ENCODE measurements at places on chromosomes 5 and 9. TPM values are rescaled to one million over a fixed set of nuclear protein-coding genes. Genes with fewer than 3 reads are reported as not detected.

The PTGS1 gene
- total RNA-seq = 0.23 TPM

The DENND4C gene
- 20.4 TPM for total RNA-seq

The PCDHB5 gene
- total RNA-seq = 8.7 TPM

The BTNL8 gene
- not detected for total RNA-seq

The EXD3 gene
- total RNA-seq = 8.5 TPM

The CDX1 gene
- 0.50 TPM for total RNA-seq

The ST8SIA4 gene
- 0.59 TPM for total RNA-seq

The C9orf72 gene
- 2.3 TPM for total RNA-seq

The MARCHF3 gene
- total RNA-seq = 16.5 TPM

The HABP4 gene
- 18.1 TPM for total RNA-seq

DNA sequence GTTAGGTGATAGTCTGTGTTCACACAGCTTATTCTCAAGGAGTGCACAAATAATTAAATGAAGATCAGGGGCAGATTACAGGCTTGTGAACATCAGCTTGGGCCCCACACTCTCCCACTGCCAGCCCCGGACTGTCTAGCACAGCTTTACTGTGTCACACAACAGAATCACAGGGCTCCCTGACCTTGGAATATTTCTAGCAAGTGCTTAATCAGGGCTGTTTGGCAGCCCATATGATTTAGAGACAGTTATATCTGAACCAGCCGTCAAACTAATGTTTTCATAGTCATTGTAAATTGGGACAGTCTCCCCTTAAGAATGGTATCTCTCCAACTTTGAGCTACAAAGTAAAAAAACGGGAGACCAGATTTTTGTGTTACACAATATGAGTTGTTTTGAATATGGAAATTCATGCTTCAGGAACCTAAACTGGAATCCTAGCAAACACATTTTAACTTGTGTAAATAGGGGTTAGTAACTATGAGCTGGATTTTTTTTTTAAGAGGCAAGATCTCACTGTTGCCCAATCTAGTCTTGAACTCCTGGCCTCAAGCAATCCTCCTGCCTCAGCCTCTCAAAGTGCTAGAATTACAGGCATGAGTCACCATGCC is 517.6 kb downstream of the BNC2 start:
- no peak for DNase-seq
- H3K27me3 ChIP-seq = no peaks in the 10 kb centered on the region
- no peak overlapping the region for H3K27ac ChIP-seq
- no peak overlapping the region for H3K4me3 ChIP-seq
- no peaks in the 10 kb centered on the region for H3K36me3 ChIP-seq
- no peaks in the 10 kb centered on the region for H3K4me1 ChIP-seq

GRCh38 chr5:133159543-133159942 is 107.7 kb downstream of the HSPA4 start:
- H3K36me3 ChIP-seq = no peaks in the 10 kb centered on the region
- DNase-seq = no peak
- H3K4me3 ChIP-seq = no peak overlapping the region
- H3K4me1 ChIP-seq = no peaks in the 10 kb centered on the region
- no peak overlapping the region for H3K27ac ChIP-seq

DNA sequence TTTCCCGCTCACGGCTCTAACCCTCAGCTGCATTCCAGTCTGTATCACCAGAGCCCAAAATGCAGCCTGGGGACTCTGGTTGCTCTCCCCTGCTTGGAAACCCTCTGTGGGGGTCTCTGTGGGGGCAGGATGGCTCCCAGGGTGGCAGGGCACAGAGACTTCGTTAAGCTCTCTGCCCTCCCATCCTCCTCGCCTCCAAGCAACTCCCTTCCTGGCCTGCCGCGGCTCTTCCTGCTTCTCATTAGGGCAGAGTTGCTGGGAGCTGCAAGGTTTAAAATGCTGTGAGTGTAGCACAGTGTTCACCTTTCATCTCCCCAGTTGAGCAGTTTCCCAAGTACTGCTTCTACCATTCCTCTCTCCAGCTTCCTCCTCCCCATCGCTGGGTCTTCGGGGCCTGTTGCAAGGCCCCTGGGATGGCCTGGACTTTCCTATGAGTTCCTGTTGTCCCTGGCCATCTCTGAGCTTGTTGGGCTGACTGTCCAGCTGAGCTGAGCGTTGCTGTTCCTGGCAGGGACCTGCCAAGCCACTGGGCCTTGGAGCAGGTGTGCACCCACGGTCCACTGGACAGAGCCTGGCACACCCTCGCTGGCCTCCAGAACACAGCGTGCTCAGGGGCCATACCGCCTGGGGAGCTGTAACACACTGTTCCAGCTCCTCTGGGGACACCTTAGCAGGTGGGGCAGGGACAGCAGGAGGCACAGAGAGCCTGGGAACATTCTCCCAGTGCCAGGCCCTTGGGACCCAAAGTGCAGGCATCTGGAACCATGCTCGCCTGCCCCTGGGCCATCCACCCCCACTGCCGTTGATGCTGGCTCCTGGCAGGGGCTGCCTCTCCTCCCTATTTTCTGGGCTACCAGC is 188.4 kb downstream of the C9orf50 start:
- H3K4me1 ChIP-seq = peaks cover 7% of the 10 kb centered on the region
- no peak overlapping the region for H3K27ac ChIP-seq

DNA sequence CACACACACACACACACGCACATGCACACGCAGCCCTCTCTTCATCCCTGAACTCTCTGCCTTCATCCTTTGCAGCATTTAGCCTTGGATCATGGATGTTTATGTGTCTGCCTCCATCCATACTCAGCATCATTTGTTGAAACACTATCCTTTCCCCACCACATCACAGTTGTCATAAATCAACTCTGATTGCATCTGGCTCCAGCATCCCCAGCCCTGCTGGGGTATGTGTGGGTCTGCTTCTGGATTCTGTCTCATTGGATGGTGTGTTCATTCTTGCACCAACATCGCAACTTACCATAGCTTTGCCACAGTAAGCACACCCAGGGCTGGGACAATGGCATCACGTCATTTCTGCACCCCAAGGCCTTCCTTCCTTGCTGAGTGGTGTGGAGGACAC is 175.4 kb downstream of the RGS3 start:
- H3K27ac ChIP-seq = no peak overlapping the region
- no peak overlapping the region for H3K4me3 ChIP-seq
- H3K27me3 ChIP-seq = no peaks in the 10 kb centered on the region

DNA sequence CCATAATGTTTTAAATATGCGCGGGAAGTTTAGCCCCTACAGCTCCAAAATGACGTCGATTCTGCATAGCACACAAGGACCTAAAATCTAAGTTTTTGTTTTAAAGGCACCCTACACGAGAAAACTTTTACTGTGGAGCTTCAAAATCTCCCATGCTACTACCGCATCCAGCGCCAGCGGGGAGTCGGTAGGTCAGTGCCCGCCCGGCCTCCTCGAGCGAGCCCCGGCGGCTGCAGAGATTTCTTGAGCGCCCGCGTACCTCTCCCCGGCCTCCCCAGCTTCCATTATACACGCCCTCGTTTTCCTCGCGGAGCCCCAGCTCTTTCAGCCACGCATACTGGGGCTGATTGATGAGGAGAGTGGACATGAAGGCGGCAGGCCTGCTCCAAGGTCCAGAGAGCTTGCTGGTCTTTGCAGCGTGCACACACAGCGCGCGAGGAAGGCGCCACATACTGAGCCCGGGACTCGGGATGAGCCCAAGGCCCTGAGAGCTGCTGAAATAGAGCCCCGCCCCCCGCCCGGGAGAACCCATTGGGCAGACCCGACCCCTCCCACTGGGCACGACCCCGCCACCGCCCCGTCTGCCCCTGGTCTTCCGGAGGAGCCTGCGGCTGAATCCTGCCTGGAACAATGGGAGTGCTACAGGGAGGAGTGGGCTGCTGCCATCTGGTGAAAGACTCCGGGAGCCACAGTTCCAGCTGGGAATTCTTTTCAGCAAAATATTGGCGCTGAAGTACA is at the start of gene ALDH7A1:
TSS of gene ALDH7A1 (minus strand) at position 472 of the 738 bp plus-strand sequence. CDS start at position 451, 21 bp downstream.
- peak within 1 kb of the TSS; percentile 74 for H3K4me3 ChIP-seq
- peak; percentile 90 for DNase-seq
- H3K36me3 ChIP-seq = peaks cover 6% of the 10 kb centered on the region
- H3K27ac ChIP-seq = peak within 1 kb of the TSS; percentile 68

- H3K27ac ChIP-seq = no peak overlapping the region
- no peak for DNase-seq
- H3K27me3 ChIP-seq = no peaks in the 10 kb centered on the region
- no peak overlapping the region for H3K4me3 ChIP-seq
- H3K36me3 ChIP-seq = no peaks in the 10 kb centered on the region
These were observed 29.6 kb downstream of the NOTCH1 start for GRCh38 chr9:136516191-136516654.

GRCh38 chr5:10689391-10690081 is 71.5 kb downstream of the DAP start:
- H3K36me3 ChIP-seq = peaks cover 4% of the 10 kb centered on the region
- no peak overlapping the region for H3K4me3 ChIP-seq
- peak overlapping the region; percentile 93 for H3K27ac ChIP-seq
- peak; percentile 53 for DNase-seq
- H3K27me3 ChIP-seq = no peaks in the 10 kb centered on the region

GRCh38 chr9:135163023-135163780 is 75.7 kb downstream of the OLFM1 start:
- no peaks in the 10 kb centered on the region for H3K4me1 ChIP-seq
- no peaks in the 10 kb centered on the region for H3K36me3 ChIP-seq
- no peaks in the 10 kb centered on the region for H3K27me3 ChIP-seq

DNA sequence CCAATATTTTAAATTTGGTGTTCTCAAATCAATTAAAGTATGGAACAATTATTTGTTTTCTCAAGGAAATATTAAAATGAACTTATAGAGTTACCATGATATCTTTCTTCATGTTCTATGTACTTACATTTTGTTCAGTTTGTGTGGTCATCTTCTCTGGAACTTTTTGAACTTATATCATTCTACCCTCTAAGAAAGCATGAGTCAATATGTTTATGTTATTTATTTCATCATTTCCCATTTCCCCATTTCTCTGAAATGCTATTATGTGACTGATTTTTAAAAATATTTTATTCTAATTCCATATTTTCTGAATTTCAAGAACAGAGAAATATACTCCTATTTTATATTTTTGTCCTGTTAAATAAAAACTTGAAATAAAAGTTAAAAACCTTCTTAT is 123.5 kb upstream of the ACOT12 start:
- no peak for DNase-seq
- H3K4me1 ChIP-seq = no peaks in the 10 kb centered on the region
- H3K36me3 ChIP-seq = no peaks in the 10 kb centered on the region
- H3K27me3 ChIP-seq = no peaks in the 10 kb centered on the region

DNA sequence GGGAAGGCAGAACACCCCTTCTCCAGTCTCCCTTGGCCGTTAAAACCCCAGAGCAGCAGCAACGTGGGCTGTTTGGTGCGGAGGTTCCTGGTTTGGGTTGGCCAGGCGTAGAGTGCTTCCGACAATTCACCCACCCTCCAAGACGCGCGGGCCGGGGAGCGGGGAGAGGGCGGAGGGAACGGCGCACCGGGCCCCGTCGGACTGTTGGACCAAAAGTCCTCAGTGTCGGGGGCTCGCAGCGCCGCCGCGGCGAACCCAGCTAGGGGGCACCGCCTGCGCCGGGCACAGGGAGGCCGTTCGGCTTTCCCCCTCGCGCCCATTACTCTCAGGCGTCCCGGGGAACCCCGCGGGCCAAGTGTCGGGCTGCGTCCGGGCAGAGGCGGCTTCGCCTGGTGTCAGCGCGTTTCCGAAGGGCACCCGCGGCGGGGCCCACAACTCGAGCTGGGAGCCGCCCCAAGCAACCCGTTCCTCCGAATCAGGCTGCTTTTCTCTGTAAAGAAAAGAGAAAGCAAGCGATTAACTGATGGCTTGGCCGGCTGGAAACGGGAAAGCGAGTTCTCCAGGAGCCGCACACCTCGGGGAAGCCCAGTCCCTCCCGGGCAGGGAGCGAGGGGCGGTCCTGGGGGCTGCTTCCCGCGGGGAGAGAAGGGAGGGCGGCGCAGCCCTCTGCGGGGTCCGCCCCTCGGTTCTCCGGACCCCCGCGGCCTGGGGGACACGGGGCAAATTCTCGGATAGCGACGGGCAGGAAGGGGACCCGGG is 145.5 kb downstream of the ERCC6L2 start:
- H3K36me3 ChIP-seq = no peaks in the 10 kb centered on the region
- peaks cover 50% of the 10 kb centered on the region for H3K27me3 ChIP-seq
- no peak for DNase-seq
- no peak overlapping the region for H3K27ac ChIP-seq

DNA sequence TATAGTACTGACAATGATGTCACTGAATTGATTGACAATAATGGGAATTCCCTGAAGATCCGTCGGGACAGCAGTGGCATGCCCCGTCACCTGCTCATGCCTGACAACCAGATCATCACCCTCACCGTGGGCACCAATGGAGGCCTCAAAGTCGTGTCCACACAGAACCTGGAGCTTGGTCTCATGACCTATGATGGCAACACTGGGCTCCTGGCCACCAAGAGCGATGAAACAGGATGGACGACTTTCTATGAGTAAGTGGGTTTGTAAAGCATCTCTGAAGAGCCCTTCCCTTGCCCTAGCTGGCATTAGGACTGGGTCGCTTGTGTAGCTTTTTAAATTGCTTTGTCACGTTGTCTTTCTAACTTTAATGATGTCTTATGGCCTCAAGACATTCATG is 72.7 kb upstream of the WWC1 start:
- no peak overlapping the region for H3K27ac ChIP-seq
- H3K4me3 ChIP-seq = no peak overlapping the region
- H3K4me1 ChIP-seq = peaks cover 4% of the 10 kb centered on the region

DNA sequence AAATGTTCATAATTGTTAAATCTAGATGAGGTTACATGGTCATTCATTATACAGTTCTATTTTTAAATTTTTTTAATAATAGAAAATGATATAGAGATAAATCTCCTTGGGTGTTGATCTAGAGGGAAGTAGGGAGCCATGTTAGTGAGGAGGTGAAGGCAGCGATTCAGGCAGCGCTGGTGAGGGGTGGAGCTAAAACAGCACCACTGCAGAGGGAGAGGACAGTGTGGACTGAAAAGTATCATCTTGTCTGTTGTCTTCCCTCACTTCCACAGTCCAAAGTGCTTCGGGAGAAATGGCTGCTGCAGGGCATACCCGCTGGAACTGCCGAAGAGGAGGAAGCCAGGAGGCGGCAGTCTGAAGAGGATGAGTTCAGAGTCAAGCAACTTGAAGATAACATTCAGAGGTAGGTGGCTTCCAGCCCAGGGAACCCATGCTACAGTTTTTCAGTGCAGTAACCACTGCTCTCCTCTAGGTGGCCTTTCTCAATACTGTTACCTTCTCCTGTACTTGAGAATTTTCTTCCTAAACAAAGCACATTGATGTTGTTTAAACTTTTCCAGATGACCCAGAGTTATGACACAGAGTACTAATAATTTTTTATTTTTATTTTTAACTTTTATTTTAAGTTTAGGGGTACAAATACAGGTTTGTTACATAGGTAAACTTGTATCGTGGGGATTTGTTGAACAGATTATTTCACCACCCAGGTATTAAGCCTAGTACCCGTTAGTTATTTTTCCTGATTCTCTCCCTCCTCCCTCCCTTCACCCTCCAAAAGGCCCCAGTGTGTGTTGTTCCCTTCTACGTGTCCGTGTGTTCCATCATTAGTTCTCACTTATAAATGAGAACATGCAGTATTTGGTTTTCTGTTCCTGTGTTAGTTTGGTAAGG is 100.5 kb downstream of the PALM2AKAP2 start:
- H3K27ac ChIP-seq = no peak overlapping the region
- no peak for DNase-seq
- no peak overlapping the region for H3K4me3 ChIP-seq
- H3K27me3 ChIP-seq = no peaks in the 10 kb centered on the region

Measured in astrocyte (in vitro differentiated cells and primary cell).